Keratinocyte (primary cell): ENCODE measurements at places on chromosomes 3 and 15.

DNA sequence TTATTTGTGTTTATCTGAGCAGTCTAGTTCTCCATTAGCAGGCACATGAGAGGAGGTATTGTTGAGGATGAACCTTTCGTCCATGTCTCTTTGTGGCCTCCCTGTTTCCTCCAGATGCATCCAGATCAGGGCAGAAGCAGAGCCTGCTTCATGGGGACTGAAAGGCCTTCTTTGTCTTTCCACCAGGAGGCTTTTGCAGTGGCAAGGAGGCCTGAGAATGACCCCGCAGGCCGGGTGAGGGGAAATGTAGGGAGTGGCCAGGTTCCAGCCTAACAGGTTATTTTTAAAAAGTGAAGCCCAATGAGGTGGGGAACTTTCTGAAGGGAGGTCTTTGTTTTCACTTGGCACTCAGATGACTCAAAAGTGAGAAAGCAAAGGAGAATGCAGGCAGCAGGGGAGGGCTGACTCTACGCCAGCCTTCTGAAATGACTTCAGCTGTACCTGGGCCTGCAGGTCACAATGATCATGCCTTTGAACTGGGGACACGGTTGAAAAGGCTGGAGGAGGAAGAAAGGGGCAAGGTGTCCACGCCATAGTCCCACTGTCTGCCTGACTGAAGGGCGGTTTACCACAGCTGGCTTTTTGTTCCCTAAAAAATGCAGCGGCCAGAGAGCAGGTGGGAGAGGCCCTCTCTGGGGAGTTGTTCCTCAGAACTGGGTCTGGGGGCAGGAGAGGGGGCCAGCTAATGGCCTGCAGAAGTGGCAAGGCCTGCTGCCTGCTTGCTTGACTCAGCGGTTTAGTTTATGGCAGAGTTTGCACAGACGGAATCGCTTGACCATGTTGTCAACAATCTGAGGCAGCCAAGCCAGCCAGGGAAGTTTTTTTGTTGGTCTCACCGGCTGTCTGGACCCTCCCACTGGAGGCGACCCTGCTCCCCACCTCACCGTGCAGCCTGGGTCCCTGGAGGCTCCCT lies 28.7 kb downstream of the CMTM7 start:
- DNase-seq: no peak

- DNase-seq: no peak
These were observed 2.6 kb upstream of the IL20RB start for GRCh38 chr3:136954980-136955780.

DNA sequence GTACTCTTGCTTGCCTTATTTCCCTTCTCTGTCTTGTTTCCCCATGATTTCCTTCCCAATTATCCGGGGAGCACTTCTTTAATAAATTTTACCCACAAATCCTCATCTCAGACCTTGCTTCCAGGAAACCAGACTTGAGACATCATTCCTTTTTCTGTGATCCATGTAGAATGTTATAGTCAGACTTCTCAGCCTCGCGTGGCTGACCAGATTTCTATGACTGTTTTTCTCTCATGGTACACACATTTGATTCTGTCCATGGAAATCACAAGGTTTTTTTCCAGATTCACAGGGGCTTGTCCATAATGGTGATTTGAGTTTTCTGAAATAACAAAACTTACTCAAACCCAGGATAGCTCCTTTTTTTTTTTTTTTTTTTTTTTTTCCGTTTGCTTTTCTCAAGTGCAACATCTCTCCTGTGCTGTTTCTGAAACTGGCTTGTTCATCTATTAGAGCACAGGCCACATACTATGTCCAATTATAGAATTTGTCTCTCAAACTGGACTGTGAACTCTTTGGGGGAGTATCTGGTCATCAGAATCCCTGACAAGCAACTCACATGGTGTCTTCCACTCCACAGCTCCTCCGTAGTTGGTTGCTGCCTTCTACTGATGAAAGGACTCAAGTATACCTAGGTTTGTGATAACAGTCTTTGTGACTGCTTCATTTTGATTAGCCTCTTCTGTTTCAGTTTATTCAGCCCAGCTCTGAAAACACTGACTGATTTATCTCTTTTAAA lies 50.8 kb downstream of the RBMS3 start:
- no peak for DNase-seq

GRCh38 chr3:114567771-114568170 lies 273.9 kb downstream of the TIGIT start:
- DNase-seq: no peak

- no peak for DNase-seq
These were observed 196.8 kb upstream of the MBNL1 start for GRCh38 chr3:152071924-152072323.

DNA sequence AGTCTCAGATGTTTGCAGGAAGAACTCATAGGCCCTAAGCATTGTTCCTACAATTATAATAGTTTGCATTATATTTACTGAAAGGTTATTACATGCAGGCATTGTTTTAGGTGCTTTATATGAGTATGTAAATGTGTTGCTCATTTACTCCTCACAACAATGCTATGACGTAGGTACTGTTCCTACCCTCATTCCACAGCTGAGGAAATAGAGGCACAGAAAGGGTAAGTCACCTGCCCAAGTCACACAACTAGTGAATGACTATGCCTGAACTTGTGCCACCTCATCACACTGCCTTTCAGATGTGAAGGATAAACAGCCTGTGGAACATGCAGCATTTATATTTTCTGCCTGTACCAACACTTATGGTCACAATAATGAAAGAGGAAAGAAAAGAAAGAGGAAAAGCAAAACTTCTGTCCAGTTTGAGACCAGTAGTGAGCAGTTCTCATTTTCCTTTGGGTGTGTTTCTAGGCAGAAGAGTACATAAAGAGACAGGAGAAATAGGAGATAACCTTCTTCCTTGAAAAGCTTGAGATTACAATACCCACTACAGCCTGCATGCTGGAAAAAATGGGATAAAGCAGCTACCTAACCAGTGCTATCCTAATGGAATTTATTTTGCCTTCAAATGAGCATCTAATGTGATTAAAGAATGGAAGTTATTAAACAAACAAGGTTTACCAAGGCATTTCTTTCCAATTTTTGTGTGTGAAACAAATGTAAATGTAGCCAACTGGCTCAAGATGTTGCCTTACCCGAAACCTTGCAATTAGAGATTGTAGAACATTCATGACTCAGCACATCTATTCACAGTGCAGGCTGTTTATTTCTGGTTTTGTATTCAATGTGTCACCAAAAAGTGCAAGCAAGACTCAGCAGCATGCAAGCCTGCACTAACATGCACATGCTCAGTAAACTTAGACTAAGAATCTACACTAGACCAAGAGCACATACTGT lies 20.5 kb upstream of the ENTPD3 start:
- DNase-seq: no peak

GRCh38 chr3:62589078-62589477 lies 215.7 kb upstream of the FEZF2 start:
- DNase-seq: no peak

DNA sequence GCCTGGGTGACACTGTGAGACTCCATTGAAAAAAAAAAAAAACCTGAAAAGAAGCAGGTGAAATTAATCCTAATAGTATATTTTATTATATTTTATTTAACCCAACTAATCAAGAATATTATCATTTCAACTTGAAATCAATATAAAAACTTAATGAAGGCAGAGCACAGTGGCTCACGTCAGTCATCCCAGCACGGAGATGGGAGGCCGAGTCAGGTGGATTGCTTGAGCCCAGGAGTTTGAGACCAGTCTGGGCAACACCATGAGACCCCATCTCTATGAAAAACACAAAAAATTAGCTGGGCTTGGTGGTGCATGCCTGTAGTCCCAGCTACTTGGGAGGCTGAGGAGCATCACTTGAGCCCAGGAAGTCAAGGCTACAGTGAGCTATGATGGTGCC lies 33.3 kb upstream of the SLC41A3 start:
- no peak for DNase-seq

DNA sequence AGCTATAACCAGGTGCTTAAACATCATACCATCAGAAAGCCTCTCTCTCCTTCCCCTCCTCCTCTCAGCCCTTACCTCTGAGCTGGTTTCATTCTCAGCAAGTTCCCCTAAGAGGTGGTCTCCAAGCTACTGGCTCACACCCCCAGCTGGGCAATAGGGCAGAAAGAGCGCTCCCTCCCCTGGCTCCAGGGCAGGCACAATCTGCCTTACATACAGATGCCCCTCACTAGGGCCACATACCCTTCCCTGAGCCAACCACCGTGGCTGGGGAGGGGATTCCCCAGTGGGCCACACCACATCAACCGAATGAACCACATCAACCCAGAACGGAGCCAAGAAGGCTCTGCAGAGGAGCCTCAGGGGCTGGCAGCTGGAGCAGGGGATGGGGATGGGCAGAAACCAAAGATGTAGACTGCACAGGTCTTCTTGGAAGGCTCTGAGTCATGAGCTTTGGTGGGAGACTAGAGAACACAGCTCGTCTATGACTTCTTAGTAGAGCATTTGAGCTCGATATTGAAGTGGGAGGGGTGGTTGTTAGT lies 4.6 kb upstream of the FBLN2 start:
- DNase-seq: peak; percentile 79

DNA sequence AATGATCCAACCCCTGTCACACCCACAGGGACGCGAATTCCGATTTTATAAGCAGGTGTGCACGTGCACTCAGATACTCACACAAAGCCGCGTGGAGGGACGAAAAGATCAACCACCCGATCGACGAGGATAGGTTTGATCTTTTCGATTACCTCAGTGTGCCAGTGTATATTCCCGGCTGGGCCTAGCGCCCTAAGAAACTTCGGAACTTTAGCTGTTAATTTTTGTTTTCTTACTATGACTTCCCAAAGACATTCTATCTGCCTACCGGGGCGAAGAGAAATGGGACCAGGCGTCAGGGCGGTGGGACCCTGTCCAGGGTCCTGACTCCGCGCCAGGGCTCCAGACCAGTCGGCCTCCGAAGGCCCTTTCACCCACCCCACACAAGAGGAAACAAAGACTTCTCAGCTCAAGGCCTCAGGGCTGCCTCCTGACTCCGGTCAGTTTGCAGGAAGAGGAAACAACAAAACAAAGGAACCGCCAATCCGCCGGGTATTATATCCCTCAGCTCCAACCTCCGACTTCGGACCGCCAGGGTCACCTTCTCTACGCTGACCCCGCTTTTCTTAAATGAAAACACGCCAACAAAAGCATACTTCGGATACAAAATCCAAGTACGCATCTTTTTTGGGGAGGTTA lies 6.8 kb downstream of the ONECUT1 start:
- DNase-seq: no peak

- DNase-seq: no peak
These were observed 20.2 kb downstream of the NBEAL2 start for GRCh38 chr3:46999516-47000197.

DNA sequence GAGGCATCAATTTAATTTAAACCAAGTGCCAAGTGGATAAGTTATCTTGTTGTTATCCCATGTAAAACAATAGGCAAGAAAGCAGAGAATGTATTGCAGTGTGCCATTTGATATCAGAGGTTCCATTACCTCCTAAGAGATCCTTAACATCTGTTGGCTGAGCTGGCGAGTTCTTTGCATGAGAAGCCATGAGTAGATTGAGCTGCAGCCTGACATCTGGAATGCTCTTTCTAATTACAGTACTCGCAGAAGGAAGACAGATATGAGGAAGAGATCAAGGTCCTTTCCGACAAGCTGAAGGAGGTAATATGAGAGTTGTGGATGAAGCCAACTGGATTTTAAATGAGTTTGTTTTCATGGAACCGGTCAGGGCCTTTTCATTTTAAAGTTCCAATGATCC lies 19.4 kb downstream of the TPM1 start:
- DNase-seq: no peak

GRCh38 chr3:183213415-183214276 lies 39.4 kb upstream of the B3GNT5 start:
- DNase-seq: no peak

- peak; percentile 19 for DNase-seq
These were observed 13.2 kb downstream of the GREM1 start for GRCh38 chr15:32730677-32731654.

- no peak for DNase-seq
These were observed 4.0 kb downstream of the PSMD6 start for GRCh38 chr3:64019271-64019670.

GRCh38 chr3:188170461-188171459 lies 16.8 kb downstream of the LPP start:
- no peak for DNase-seq

DNA sequence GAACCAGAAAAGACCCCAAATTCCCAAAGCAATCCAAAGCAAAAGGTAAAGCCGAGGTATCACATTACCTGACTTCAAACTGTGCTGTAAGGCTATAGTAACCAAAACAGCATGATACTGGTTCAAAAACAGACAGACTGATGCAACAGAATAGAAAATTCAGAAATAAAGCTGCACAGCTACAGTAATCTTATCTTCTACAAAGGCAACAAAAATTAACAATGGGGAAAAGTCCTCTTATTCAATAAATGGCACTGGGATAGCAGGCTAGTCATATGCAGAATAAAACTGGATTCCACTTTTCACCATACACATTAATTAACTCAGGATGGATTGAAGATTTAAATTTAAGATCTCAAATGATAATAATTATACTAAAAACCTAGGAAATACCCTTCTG lies 392.6 kb upstream of the CBLB start:
- DNase-seq: no peak

- DNase-seq: no peak
These were observed 47.1 kb upstream of the BNIP2 start for GRCh38 chr15:59736181-59736580.

GRCh38 chr3:54578417-54578816 lies 349.4 kb downstream of the LRTM1 start:
- DNase-seq: no peak

DNA sequence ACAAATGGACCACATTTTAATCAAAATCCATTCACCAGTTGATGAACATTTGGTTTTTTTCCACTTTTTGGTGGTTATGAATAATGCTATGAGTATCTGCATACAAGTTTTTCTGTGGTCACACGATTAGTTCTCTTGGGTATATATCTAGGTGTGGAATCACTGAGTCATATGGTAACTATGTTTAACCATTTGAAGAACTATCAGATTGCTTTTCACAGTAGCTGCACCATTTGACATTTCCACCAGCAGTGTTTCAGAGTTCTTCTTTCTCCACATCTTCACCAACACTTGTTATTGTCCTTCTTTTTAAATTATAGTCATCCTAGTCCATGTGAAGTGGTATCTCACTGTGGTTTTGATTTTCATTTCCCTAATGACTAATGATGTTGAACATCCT lies 33.3 kb upstream of the ATG7 start:
- DNase-seq: peak; percentile 73

DNA sequence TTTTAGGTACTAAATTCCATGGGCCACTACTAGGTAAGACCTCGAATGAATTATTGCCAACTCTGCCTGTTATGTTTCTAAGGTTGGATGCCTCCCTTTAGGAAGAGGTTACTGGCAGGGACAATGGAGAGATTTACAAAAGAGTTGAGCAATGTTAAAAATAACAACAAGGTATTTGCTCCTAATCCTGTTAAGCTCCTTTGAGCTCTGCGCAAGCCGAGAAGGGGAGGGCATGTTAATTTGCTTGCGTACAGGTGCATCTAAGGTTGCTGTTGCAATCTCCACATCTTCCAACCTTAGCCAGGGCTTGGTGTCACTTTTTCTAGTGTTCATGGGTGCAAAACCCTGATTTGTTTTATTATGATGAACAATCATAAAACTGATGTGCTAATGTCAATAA lies 161.5 kb upstream of the TPM1 start:
- DNase-seq: no peak

- DNase-seq: peak; percentile 74
These were observed 201.6 kb downstream of the EDEM1 start for GRCh38 chr3:5389057-5389456.
